ENCODE measurements at places on chromosomes 4 and X.

DNA sequence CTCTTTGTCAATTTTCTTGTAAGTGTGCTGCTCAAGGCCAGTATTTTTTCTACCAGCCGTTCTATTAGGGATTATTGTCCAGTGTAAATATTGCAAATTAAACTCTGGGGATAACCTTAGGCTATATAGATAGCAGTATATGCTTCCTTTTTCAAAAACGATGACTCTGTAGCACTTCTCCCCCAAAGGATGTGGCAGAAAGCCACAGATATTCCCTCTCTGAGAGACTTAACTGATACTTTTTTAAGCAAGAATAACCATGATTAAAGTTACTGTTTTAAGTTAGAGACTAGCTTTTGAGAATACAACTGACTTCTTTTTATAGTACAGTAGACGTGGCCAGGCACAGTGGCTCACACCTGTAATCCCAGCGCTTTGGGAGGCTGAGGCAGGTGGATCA lies 130.0 kb downstream of the FHIP1A start:
- no peak for DNase-seq

DNA sequence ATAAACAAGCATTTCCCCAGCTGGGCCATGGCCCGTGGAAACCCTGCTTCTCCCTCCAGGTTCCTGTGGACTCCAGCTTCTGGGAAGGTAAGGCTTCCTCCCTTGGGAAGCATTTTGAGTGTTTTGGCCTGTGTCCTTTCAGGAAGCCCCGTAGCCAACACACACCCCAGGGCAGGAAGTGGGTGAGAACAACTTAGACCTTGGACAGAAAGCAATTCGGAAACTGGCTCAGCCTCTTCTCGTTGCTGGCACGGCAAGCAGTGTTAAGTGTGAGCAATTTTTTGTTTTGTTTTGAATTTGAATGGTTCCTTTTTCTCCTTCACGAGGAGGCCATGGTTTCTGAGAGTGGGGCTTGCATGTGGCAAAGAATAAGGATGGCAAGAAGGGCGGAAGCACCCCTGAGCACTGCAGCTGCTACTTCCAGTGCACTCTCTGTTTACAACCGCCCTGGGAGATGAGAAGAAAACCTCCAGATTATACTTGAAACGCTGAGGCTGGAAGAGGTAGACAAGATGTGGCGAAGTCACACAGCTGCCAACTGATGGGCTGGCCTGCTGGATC lies 14.1 kb upstream of the CYTL1 start:
- DNase-seq = no peak

GRCh38 chr4:71872767-71873415 lies 89.0 kb upstream of the GC start:
- DNase-seq = no peak

GRCh38 chr4:151882072-151882803 lies 121.4 kb upstream of the GATB start:
- DNase-seq = no peak

- DNase-seq = no peak
Observed at GRCh38 chr4:108943976-108944591, 181.2 kb upstream of the ETNPPL start.

DNA sequence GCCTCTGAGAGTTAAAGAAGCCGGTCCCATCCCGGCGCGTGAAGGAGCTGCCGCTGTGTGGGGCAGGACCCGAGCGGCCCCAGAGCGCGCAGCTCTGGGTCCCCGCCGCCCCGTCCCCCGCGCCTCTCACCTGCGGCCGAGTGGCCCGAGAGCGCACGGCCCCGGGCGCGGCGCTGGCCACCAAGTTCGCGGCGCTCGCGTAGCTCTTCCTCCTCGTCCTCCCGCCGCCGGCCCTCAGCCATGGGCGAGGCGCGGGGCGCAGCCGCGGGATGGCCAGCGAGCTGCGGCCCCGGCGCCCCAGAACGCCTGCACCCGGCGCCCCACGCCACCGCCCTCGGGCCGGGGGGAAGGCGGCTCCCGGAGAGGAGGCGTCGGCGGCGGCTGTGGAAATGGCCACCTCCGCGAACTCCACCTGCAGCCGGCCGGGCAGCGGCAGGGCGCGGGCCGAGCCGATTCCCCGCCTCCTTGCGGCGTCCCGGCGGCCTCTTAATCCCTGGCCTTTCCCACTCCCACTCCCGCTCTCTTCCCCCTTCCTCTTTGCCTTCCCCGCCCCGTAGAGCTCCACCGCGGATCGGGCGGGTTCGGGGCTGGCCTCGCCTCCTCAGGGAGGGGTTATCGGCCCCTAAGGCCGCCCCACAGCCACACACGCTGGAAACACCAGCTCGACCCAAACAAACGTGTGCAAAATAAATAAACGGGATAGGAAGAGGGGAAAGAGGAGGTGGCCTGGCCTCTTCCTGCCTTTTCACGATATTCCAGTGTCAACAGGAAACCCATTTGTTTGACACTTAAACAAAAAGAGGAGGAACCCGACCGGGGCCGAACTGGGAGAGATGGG lies at the start of gene SH3D19:
Gene SH3D19, minus strand, starts transcription at position 495 of the 838 bp plus-strand sequence. Its CDS starts 253 bp downstream, at position 242.
- peak; percentile 46 for DNase-seq

Data from BE2C (cell line).